Kidney (tissue), 22 donors: ENCODE measurements at places on chromosomes 2 and 18. TPM values are rescaled to one million over a fixed set of nuclear protein-coding genes. Genes with fewer than 3 reads are reported as not detected.

- no peak overlapping the region for H3K27ac ChIP-seq
- H3K27me3 ChIP-seq, result no peaks in the 10 kb centered on the region
- no peak overlapping the region for H3K4me3 ChIP-seq
These were observed 297.1 kb downstream of the ARHGAP15 start for GRCh38 chr2:143426296-143426695.

GRCh38 chr2:71609958-71610357 lies 156.6 kb downstream of the DYSF start:
- H3K36me3 ChIP-seq, result no peaks in the 10 kb centered on the region
- DNase-seq, result no peak
- no peaks in the 10 kb centered on the region for H3K27me3 ChIP-seq
- no peaks in the 10 kb centered on the region for H3K4me1 ChIP-seq

DNA sequence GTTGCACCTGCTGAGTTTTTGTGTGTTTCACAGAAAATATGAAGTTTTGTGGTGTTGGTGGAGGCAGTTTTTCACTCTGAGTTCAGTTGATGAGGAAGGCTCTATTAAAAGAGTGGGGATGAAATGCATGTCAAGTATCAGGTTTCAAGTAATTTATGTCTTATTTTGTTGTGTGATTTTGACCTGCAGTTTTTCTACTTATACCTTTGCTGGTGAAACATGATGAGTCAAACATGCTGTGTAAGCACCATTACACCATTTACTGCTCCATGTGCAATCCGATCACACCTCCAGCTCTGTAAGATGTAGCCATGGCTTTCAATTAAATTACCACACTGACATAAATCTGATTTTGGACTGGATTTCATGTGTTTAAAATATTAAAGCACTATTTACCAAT lies 174.5 kb upstream of the ZEB2 start:
- no peaks in the 10 kb centered on the region for H3K27me3 ChIP-seq
- no peak overlapping the region for H3K4me3 ChIP-seq
- H3K27ac ChIP-seq, result no peak overlapping the region
- no peaks in the 10 kb centered on the region for H3K4me1 ChIP-seq

DNA sequence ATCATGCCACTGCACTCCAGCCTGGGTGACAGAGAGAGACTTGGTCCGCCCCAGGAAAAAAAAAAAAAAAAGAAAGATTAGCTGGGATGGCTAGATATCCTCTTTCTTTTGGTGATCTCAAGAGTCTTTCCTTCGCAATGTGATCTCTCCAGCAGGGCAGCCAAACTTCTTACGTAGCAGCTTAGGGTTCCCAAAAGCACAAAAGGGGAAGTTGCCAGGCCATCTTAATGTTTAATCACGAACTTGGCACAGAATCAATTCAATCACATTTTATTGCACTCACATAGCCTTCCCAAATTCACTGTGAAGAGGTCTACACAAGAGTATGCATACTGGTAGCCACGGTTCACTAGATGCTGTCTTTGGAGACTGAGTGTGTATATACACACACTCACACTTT lies 53.1 kb downstream of the VIL1 start:
- no peak overlapping the region for H3K4me3 ChIP-seq
- H3K27me3 ChIP-seq, result no peaks in the 10 kb centered on the region
- DNase-seq, result peak; percentile 2
- H3K27ac ChIP-seq, result no peak overlapping the region

EDAR gene
- 3.1 TPM for total RNA-seq

ITGB1BP1 gene
- 67.1 TPM for total RNA-seq

GRCh38 chr2:189129971-189130370 lies 49.6 kb downstream of the COL5A2 start:
- DNase-seq, result no peak
- H3K27me3 ChIP-seq, result no peaks in the 10 kb centered on the region
- no peak overlapping the region for H3K27ac ChIP-seq
- H3K4me1 ChIP-seq, result no peaks in the 10 kb centered on the region

DNA sequence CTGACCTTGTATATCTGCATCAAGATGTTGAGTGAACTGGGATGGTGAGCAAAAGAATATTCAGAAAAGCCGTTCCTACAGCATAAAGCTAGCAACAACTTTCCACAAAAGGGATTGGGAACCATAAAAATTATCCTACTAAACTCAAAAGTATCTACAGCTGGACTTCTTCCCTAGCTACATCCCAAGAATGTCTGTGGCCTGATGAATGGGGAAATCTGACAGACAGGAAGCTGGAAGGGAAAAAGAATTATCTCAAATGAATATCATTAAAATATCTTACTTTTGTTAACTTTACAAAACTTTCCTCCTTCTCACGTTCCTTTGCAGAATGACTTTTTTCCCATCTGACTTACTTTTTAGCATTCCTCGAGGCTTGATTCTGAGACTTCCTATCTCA lies 150.9 kb downstream of the PDE11A start:
- H3K36me3 ChIP-seq, result no peaks in the 10 kb centered on the region
- no peak overlapping the region for H3K27ac ChIP-seq
- H3K27me3 ChIP-seq, result no peaks in the 10 kb centered on the region
- H3K4me3 ChIP-seq, result no peak overlapping the region
- no peak for DNase-seq
